ENCODE measurements at places on chromosomes 5 and 9.

DNA sequence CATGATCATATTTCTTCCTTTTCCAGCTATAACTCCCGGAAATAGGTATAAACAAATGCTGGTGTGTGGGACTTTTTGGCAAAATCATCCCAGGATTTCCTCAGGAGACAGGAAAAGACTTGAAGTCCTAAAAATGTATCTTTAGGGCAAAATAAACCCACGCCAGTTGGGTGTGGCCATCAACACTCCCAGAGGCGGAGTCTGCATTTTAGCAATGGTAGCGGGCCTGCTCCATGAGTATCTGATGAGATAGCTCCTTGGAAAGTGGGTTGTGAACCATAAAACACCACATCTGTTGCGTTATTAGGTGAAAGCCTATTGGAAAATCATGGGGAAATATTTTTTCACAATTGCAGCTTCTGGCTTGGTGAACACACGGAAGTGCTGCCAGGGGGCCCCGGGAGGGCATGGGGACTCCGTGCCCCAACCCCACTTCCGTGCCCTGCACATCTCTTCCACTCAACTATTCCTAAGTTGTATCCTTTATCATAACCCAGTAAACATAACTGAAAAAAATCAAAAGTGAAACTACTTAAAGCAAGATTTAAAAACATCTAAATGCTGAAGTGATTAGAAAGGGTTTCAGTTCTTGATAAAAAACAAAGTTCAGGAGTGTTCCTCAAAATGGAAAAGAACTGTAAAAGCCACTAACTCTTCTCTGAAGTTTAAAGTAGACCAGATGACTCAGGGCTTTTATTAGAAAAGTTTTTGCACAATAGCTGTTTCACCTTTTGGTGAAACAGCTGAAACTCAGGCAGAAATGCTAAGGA, 111.2 kb downstream of the LRRC70 start:
- no peak for DNase-seq

GRCh38 chr5:170306381-170306831, 8.8 kb upstream of the LCP2 start:
- DNase-seq: no peak

DNA sequence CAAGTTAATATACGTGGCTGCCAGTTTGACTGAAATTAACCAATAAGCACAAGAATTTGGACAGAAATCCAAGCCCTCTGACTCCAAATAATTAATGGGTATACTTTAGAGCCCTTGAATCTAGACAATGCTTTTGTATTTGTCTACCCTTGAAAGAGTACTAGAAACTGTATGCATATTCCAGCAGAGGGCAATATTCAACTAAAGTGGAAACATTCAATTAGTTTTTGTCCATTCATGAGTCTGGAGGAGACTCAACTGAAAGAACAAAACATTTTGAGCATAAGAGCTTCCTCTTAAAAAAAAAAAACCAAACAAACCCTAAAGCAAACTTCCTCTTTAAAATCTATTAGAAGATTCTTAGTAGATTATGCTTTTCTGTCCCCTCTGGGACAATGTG, 157.8 kb downstream of the ARHGEF28 start:
- DNase-seq: no peak

DNA sequence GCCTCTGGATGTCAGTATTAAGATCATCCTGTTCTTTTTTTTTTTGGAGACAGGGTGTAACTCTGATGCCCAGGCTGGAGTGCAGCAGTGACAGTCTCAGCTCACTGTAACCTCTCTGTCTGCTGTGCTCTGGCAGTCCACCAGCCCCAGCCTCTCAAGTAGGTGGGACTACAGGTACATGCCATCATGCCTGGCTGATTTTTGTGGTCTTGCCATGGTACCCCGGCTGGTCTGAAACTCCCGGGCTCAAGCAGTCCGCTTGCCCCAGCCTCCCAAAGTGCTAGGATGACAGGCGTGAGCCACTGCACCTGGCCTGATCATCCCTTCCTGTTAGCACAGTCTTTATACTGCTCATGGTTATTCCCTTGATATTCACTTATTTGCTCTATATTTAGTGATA, 3.5 kb downstream of the KDM4C start:
- DNase-seq: no peak

GRCh38 chr5:181235323-181235688, 8.4 kb downstream of the RACK1 start:
- no peak for DNase-seq

DNA sequence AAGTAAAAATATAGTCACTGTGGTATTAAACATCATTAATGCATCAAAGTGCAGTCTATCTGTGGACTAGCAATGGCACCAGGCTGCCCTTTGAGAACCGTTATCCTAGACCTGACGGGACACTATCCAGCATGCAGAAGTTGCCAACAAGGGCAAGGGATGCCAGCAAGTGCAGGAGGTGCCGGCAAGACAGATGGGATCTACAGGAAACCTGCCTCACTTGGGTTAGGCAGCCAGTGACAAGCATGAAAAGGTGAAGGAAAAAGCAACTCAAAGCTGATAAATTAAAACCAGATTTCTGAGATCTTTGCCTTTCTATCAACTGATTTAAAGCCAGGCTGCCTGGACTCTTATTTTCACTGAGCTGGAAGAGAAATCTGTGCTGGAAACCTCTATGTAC, 315.2 kb upstream of the PDE4D start:
- DNase-seq: no peak

GRCh38 chr5:36768450-36768849, 108.1 kb upstream of the NIPBL start:
- DNase-seq: no peak

GRCh38 chr5:127940854-127941253, 142.7 kb upstream of the SLC12A2 start:
- no peak for DNase-seq

DNA sequence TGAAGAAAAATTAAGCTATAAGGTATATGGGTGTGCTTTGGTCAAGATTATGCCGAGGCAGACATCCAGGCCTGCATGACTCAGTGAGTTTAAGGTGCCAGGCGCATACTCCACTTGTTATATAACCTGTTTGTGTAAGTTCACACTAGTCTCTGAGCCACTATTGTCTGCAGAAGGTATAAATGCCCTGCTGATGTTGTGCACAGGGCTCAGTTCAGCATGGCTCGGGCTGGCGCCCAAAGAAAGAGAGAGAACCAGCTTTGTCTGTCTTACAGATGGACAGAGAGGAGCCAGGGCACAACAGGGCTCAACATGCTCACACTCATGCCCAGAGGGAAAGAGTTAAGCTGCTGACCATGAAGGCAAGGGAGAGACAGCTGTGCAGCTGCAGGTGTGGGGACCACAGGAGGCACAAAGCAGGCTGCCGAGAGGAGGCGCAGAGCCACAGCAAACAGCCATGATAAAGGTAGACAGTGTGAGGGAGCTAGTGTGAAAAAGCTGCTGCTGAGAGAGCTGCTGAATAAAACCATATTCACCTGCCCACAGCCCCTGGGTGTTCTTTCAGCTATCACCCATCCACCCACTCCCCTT, 1587.6 kb upstream of the C9orf72 start:
- DNase-seq: no peak

- DNase-seq: no peak
Measured at GRCh38 chr9:78963911-78964310, 607.9 kb upstream of the TLE4 start.

- DNase-seq: no peak
Measured at GRCh38 chr5:113024076-113024697, 47.6 kb downstream of the DCP2 start.

- DNase-seq: no peak
Measured at GRCh38 chr9:136994888-136995230, 1.5 kb downstream of the CLIC3 start.

DNA sequence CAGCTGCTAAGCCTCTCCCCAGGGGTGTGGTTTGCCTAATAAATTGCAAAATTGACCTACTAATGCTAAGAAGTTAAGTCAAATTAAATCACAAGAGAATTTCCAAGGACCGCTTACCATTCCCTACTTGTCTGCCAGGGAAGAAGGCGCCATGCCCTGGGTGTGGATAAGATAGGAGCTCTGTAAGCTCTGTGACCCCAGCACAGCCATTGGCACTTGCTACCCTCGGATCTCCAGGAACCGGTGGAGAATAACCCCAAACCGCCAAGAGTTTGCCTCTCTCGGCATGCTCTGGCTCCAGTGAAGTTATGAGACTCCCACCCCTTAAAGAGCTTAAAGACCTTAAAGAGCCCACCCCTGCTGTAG, 58.9 kb downstream of the NEURL1B start:
- DNase-seq: no peak

- no peak for DNase-seq
Measured at GRCh38 chr9:92208693-92209524, 84.6 kb downstream of the IARS1 start.

DNA sequence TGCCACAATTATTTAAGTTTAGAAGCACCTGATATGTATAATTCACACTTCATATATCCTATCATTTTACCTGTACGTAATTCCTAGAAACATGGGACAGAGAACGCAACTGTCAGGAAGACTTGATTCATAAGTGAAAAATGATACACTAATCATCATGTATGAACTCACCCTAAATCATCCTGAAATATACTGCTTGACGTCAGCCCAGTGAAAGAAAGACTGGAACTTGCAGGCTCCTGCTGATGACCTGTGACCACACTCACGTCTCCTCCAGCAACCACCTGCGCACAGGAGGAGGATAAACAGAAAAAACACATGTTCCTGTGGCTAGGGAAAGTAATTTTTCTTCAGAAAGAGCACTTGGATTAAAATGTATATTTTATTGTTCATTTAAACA, 169.7 kb downstream of the MPDZ start:
- DNase-seq: no peak

GRCh38 chr5:76470976-76471375, 67.9 kb downstream of the IQGAP2 start:
- DNase-seq: no peak

GRCh38 chr5:10439692-10440091, 2.0 kb upstream of the ROPN1L start:
- DNase-seq: no peak

GRCh38 chr9:116190637-116191396, 37.2 kb downstream of the PAPPA start:
- DNase-seq: no peak

DNA sequence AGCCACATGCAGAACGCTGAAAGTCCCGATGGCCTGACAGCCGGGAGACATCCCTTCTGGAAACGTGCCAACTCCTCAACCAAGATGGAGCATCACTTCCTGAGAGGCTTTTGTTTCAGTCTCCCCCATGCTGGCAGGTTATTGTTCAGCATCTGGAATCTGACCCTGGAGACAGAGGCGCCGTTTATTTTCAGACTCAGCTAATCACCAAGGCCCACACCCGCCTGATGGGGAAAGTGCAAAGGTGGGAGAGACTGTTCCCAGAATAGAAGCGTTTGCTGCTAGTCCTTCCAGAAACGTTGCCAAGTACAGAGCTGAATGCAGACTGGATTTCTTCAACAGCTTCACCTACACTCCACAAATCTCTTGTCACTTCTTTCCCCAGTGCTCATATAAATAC, 41.8 kb upstream of the S1PR3 start:
- no peak for DNase-seq

DNA sequence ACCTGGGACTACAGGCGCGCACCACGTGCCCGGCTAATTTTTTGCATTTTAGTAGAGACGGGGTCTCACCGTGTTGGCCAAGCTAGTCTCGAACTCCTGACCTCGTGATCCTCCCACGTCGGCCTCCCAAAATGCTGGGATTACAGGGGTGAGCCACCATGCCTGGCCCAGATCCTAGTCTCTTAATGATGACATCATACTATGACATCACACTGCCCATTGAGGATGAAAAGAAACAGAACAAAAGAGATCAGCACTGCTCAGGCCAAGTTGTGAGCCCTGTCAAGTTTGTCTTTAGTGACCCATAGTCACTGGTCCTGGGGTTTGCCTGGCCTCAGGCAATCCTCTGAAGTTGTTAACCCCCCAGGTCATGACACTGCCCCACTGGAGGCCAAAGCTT, 21.3 kb downstream of the ADRA1B start:
- DNase-seq: no peak

GRCh38 chr9:131095666-131096268, 564 bp upstream of the AIF1L start:
- DNase-seq: no peak

GRCh38 chr9:28648723-28649122, 1075.4 kb upstream of the C9orf72 start:
- no peak for DNase-seq

DNA sequence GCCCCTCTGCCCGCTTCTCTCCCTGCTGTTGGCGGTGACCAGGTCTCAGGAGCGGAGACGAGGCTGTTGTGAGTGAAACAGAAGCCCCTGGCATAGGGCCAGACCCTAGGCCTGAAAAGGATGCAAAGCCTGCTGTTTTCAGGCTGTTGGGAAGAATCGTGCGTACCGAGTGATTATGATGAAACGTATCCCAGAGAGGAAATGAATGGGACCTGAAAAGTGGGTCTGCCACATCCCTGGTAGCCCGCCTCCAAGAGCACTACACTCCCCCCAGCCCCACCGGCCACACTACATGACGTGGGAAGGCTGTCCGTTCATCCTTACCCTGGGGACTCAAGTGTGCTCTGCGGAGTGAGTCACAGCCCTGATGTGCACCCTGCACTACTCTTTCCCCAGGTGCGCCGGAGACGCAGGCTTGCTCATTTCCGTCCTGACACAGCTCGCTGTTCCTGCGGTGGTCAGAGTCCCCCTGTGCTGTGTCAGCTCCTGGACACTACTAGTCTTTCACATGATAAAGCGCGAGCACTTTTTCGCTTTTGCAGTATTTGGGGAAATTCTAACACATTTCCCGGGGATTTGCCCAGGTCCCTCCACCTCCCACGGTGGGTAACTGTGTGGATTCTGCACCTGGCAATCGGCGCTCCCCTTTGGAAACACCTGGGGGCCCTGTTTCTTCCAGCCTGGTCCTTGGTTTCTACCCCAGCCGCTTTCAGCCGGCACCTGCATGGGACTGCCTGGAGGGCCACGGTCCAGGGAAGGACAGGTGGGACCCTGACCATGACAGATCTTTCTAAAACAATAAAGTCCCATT, 91.5 kb downstream of the ANKRD33B start:
- DNase-seq: no peak

GRCh38 chr9:83933790-83934189, 12.6 kb upstream of the KIF27 start:
- DNase-seq: no peak

DNA sequence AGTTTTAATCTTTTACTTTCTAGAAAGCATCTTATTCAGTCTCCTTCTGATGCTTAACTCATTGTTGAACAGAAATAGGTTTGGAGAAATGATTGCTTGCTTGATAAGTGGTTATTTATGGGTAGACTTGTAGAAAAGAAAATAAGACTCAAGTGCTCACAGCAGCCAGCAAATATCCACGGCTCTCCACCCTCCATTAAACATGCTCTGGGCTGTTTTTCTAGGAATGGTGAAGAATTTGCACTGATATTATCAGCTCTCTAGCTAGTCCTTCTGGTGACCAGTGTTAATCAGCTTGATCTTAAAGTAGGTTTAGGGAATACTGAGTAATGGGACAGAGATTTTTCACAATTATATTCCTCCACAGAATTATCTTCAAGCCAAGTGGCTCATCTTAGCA, 60.6 kb downstream of the SLC1A3 start:
- DNase-seq: no peak

All from stimulated activated CD4-positive, alpha-beta T cell treated with anti-CD3 and anti-CD28 coated beads, Interleukin-1b, Interleukin-23, amount 100 ng/mL, for 4 hours (primary cell).